ENCODE measurements at places on chromosomes 4 and X.

GRCh38 chrX:120536061-120536460 lies 24.7 kb downstream of the CUL4B start:
- no peak for DNase-seq

GRCh38 chrX:50168241-50168687 lies 32.5 kb downstream of the AKAP4 start:
- DNase-seq, result no peak

DNA sequence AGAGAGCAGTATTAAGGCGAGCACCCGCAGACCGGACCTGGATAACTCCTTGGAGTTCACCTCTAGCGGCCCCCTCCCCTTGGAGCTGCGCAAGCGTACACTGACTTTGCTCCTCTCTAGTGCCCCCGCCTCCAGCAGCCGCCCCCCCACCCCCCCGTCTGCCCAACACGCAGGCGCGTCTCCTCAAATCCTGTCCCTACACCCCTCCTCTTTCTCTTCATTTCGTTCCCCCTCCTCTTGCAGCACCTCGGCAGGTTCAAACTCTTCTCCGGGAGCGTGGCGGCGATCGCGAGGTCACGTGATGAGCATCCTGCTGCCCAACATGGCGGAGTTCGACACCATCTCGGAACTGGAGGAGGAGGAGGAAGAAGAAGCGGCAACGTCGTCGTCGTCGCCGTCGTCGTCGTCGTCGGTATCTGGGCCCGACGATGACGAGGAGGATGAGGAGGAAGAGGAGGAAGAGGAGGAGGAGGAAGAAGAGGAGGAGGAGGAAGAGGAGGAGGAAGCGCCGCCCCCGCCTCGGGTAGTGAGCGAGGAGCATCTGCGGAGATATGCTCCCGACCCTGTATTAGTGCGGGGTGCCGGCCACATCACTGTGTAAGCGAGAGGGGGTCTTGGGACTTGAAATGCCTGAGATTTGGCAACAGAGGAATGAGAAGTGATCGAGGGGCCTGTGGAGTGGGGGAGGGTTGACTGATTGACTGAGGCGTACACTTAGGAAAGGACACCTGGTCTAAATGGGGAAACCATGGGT lies at the start of gene CHIC1:
Gene CHIC1, plus strand, starts transcription at position 214 of the 754 bp plus-strand sequence. Its CDS starts 88 bp downstream, at position 302.
- DNase-seq, result peak; percentile 42

GRCh38 chr4:129278868-129279267 lies 182.9 kb downstream of the C4orf33 start:
- DNase-seq, result no peak

DNA sequence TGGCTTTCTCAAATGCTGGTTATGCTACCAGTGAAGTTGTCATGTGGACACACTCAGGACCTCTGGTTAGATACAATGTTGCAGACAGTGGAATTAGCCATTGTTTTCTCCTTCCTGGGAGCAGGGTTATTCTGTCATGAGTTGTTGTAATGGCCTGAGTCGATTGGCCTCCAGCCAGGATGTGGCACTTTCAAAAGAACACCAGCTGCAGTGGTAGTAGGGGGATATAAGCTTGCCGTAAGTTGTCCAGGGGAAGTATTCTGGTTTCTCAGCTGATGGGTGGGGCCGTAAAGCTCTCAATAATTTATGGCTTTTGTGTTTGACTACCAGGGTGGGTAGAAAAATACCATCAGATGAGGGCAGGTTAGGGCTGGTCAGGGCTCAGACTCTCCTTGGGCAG lies 697.5 kb upstream of the GNPDA2 start:
- no peak for DNase-seq

DNA sequence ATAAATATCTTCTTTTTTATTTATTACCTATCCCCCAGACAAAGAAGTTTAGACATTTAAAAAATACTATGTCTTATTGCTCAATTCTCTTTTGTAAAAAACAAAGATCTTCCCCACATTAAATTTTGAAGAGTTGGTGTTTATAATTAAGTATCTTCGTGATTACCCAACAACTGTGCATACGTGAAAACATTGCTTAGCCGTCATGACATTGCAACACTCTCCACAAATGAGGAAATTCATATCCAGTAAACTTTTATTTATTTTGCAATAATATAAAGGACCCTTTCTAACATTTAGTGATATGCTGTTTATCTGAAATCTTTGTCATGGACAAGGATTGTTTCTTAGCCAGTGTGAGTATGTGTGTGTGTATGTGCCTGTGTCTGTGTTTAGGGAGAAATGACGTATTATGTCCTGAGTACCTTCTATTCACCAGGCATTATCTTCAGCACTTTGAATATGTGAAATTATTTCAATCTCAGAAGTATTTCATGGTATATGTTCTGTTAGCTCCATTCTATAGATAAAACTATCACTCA lies 26.1 kb upstream of the EREG start:
- no peak for DNase-seq

GRCh38 chr4:163111588-163111987 lies 55.1 kb downstream of the NAF1 start:
- DNase-seq, result no peak

DNA sequence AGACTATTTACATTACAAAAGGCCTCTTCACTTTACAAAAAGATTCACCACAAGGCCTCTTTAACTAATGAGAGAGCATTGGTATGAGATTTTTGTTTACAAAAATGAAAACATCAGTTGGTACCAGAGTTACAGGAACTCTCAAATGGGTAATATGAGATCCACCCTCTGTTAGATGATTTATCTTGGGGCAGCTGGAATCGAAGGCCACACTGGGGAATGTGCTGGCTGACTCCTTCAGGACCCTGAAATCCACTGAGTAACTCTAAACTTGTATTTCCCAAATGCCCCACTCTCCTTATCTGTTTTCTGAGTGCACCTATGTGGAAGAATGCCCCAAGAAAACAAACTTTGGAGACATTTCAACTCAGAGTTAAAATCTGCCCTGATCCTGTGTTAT lies 232.9 kb upstream of the F9 start:
- no peak for DNase-seq

- no peak for DNase-seq
These were observed 29.3 kb downstream of the DYNLT3 start for GRCh38 chrX:37818031-37818430.

GRCh38 chr4:113411496-113411938 lies 350.0 kb downstream of the CAMK2D start:
- DNase-seq, result no peak
